ENCODE measurements at places on chromosomes 6 and 20. TPM values are rescaled to one million over a fixed set of nuclear protein-coding genes. Genes with fewer than 3 reads are reported as not detected.

Gene HNF4A
- not detected for total RNA-seq

Gene GHRH
- not detected for total RNA-seq

Gene POPDC3
- 0.19 TPM for total RNA-seq

Gene KCNK16
- total RNA-seq = not detected

Gene CD24
- 2.7 TPM for total RNA-seq

Gene BTN1A1
- not detected for total RNA-seq

Measured in endothelial cell of coronary artery (primary cell).